HL-60 (cell line): ENCODE measurements at places on chromosomes 5 and 9.

GRCh38 chr5:39495227-39495626, 70.4 kb upstream of the DAB2 start:
- DNase-seq, result no peak

- peak; percentile 49 for DNase-seq
Observed at GRCh38 chr5:35880156-35880555, 23.5 kb downstream of the IL7R start.

DNA sequence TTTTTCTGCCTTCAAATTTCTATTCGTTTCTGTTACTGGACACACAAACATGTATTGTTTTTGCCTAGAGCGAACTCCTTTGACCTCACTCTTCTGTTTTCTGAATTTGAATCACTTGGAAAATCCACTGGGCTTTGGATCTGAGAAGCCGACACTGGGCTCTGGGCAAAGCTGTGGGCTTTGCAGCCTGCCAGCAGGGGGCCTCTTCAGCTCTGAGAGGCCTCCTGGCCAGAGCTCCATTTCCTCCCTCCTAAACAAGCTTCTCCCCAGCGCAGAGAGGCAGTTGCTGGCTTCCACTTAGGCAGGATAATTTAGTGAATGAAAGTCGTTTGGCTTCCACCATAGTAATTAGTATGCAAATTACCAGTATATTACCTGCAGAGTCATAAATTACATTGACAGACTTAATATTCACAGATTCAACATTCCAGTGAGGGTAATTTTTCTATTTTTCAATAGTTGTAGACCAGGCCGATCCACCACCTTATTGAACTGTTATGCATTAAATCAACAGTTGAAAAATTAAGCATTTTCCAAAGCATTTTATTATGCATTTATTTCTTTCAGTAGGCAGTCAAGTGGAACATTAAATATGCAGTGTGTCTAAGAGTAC, 104.0 kb upstream of the ZNF366 start:
- no peak for DNase-seq

DNA sequence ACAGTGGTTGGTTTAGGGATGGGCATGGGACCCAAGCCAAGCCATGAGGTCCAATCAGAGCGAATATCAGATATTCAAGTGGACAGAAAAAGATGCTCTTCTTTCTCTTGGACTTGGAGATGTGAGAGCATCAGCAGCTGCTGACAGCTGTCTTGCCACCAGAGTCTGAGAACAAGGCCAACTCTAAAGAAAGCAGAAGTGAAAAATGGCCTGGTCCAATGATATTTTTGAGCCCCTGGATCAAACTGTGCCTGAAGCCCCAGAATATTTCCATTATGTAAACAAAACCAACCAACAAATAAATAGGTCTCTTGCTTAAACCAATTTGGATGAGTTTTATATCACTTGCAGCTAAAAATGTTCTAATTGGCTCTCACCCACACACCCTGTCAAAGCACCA, 30.7 kb upstream of the JADE2 start:
- DNase-seq, result no peak

GRCh38 chr9:34267660-34268059, 61.4 kb downstream of the KIF24 start:
- DNase-seq, result no peak

GRCh38 chr9:111525056-111525977, at the start of gene ZNF483:
TSS of gene ZNF483 (plus strand) at chr9:111525179. CDS start at chr9:111527396, 2,217 bp downstream.
- DNase-seq, result no peak

DNA sequence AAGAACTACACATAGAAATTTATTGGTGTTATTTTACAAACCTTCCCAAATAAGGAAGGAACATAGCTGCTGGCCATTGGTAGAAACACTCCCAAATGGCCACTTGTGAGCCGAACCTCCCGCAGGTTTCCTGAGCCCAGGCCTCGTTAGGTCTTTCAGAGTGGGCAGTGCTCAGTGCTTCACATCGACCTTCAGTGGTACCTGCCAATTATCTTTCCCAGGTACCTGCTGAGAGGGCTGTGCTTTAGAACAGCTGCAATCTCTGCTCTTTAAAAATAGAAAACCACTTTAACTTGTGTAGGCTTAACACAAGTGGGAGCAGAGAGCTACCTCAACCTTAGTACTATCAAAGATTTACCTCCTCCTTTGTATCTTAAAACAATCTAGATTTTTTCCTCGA, 334.1 kb downstream of the RFX3 start:
- no peak for DNase-seq

DNA sequence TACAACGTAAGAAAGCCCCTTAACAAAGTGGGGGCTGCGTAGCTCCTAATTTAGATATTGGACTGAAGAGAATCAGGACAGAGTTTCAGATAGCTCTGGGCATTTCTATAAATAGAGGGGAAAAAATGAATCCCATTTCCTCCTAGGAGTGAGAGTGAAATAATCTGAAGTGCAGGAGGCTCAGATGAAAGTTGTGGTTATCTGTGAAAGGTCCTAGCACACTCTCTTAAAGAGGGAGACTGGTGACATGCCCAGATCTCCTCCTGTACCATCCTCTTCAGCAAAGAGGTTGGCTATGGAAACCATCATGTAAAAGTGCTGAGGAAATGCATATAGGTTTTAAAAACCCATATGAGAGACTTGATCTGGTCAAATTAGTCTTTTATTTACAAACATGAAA, 143.4 kb downstream of the GABRB2 start:
- DNase-seq, result no peak

DNA sequence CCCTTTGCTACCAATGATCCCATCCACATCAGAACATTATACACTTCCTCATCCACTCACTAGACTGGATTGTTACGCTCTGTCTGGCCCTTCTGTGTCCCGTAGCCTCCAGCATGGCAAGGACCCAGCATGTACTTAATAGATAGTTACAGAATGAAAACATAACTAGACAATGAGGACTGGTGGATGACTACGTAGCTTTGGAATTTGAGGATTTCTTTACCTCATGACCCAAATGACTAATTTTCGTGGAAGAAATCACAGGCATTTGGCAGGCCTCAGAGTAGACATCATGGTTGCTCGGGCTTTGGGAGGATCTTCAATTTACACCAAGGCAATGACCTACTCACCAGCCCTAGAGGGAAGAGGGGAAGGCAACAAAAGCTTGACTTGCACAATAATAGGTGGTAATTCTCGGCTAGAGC, 299.8 kb downstream of the TLE1 start:
- no peak for DNase-seq

GRCh38 chr5:109706095-109706494, 16.4 kb downstream of the MAN2A1 start:
- DNase-seq, result no peak

DNA sequence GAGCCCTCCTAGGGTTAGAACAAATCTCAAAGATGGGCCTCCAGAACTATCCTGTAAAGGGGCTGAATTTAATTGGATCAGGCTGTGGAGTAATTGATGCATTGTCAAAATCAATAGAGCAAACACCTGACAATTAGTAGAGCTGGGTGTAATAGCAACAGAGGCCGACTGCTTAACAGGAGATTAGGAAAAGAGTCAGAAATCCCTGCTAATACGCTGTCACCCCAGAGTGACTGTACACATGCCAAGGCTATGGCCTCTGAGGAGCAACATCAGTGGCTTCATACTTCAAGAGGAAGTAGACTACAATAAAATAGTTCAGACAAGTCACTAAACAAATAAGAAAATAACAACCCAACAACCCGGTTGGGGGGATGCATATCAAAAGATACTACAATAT, 18.7 kb upstream of the GRPEL2 start:
- no peak for DNase-seq

- DNase-seq, result no peak
Observed at GRCh38 chr9:17217272-17217671, 82.4 kb downstream of the CNTLN start.

DNA sequence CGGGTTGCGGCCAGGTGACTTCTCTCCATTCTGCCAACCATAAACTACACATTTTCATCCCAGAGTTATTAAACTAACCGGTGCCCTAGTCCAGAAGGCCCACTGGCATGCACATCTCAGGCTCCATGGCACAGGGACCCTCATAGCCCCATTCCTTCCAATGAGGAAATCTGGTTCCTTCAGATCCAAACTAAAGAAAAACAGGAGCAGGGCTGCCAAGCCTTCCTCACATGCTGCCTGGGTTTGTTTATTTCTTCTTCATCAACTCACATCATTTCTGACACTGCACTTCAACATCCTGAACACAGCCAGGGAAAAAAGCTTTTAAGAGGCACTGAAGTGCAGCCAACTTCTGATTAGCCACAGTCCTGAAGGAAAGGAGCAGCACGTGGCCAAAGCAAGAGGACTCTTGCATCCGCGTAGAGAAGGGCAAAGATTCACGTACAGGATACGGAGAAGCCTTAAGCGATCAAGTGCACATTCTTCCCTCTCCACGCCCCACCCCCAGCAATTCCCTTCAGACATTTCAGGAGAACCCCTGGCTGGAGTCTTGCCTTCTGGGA, 22.5 kb downstream of the LHFPL2 start:
- no peak for DNase-seq

DNA sequence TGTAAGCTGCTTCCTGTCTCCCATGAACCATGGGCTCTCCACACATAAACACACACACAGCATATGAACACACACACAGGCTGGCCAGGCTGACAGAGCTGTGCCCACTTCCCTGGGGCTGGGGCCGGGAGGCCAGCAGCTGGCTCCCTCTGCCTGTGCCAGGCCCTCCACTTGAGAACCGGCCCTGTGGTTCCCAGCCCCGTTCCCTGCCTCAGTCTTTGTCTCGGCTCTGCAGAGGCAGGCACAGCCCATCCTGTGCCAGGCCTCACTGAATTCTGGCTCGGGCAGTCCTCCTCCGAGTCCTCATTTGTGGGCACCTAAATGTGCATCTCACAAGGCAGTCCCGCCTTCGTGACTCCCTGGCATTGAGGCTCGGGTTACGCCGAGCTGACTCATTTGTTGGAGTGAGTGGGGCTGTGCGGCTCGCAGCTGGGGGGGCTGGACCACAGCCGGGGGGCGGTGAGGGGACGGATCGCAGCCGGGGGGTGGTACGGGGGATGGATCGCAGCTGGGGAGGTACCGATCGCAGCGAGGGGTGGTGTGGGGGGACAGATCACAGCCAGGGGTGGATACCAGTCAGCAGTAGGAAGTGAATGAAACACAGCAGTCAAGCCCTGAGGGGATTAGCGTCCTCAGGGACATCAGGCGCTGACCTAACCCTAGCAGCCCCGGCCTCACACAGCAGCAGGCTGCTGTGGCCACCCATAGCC, 72.3 kb downstream of the PSMB7 start:
- no peak for DNase-seq

- DNase-seq, result no peak
Observed at GRCh38 chr5:172524573-172525021, 70.3 kb upstream of the SH3PXD2B start.
